Spinal cord (tissue), 10 donors: ENCODE measurements at places on chromosomes 2 and 18. TPM values are rescaled to one million over a fixed set of nuclear protein-coding genes. Genes with fewer than 3 reads are reported as not detected.

The C2orf80 gene
- total RNA-seq: 15.7 TPM

The COLEC12 gene
- total RNA-seq: 59.8 TPM

The AGAP1 gene
- total RNA-seq: 42.6 TPM

The UPP2 gene
- total RNA-seq: 1.4 TPM

The SLC23A3 gene
- 1.7 TPM for total RNA-seq

The TGFA gene
- total RNA-seq: 7.8 TPM

DNA sequence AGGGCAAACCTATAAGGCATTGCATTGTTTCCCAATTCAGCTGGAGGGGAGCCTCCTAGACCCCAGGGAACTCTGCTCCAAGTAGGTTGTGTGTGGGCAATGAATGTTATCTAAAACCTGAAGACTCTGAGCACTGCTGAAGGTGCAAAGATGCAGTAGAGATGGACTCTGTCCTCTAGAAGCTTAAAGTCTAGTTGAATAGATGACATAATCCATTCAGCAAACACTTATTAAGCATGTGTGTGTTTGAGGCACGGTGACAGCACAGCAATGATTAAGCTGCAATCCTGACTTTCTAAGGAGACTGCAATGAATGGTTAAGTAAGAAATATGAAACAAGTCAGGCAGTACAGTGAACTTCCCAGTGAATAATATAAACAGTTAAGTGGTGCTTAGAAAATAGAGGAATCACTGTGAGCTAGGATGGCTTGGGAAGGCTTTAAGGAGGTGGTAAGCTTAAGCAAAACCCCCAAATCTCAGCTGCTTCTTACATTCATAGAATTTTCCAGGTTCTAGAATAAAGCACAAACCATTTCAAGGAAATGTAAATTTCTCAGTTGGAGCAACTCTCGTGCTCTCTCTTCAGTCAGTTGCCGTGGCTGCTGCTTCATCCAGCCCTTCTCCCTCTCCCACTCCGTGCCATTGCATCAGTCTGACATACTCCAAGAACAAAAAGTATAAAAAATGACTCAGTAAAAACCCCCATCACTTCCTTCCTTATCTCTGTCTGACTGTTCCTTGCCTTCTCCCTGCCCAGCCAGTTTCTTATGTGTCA lies 19.1 kb downstream of the MXD1 start:
- DNase-seq: no peak
- H3K27me3 ChIP-seq: no peaks in the 10 kb centered on the region
- H3K4me1 ChIP-seq: peaks cover 4% of the 10 kb centered on the region
- H3K27ac ChIP-seq: no peak overlapping the region

- no peak for DNase-seq
- H3K36me3 ChIP-seq: peaks cover 25% of the 10 kb centered on the region
- H3K4me3 ChIP-seq: no peak overlapping the region
- no peak overlapping the region for H3K27ac ChIP-seq
- no peaks in the 10 kb centered on the region for H3K27me3 ChIP-seq
These were observed 47.0 kb downstream of the ARMC9 start for GRCh38 chr2:231245249-231246094.

DNA sequence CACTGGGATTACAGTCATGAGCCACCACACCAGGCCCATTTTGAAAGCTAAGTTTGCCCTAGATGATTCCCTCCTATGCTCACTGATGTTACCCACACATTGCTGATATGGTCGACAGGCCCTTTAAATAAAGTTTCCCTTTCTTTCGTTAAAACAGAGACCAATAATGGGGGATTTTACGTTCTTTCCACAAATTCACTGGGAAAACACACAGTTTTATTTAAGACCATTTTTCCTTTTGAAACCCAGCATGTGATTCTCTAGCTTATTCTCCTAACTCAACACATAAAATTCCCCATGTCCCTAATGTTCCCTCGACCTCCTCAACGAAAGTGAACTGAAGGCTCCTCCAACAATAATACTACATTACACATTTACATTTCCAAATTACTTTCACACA lies 223.2 kb downstream of the ANAPC1 start:
- H3K27ac ChIP-seq: no peak overlapping the region
- DNase-seq: no peak
- no peaks in the 10 kb centered on the region for H3K36me3 ChIP-seq
- no peak overlapping the region for H3K4me3 ChIP-seq

- H3K36me3 ChIP-seq: no peaks in the 10 kb centered on the region
- no peak overlapping the region for H3K4me3 ChIP-seq
These were observed 283.7 kb upstream of the PKDCC start for GRCh38 chr2:41764131-41764530.

DNA sequence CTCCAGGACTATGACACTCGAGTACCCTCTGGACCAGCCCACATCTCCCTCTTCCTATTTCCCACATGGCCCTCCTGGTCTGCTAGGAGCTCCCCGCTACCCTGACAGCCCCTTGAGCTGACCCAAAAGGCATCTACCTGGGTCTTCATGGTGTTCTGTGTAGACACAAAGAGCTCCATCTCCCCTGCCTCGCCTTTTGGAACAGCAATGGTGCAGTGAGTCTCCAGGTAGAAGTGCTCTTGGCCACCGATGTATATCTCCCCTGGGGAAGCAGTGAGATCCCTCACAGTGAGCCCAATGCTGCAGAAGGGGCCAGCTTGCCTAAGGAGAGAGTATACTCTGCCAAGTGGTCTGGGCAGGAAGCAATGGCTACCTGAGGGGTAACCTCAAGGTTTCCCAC lies 47.8 kb downstream of the XDH start:
- H3K27ac ChIP-seq: no peak overlapping the region
- H3K36me3 ChIP-seq: no peaks in the 10 kb centered on the region
- H3K4me3 ChIP-seq: no peak overlapping the region
- H3K4me1 ChIP-seq: no peaks in the 10 kb centered on the region
- H3K27me3 ChIP-seq: no peaks in the 10 kb centered on the region

- H3K4me1 ChIP-seq: no peaks in the 10 kb centered on the region
- no peak overlapping the region for H3K27ac ChIP-seq
- no peaks in the 10 kb centered on the region for H3K27me3 ChIP-seq
- DNase-seq: no peak
These were observed 69.5 kb downstream of the EVA1A start for GRCh38 chr2:75491129-75491753.

DNA sequence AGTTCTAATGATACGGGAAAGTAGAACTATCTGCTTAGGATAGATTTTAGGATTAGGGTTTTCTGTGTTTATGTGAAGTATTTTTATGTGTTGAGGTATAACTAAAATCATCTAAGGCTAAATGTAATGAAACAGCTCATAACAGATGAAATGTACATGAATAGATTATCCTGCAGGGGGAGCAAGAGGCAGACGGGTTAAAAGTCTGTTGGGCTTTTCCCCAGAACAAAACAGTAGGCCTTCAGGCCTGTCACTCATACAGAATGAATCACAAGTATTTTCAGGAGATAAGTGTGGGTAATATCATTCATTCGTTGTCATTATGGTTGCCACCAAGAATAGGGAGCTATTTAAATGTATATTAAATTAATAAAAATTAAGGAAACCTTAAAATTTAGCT lies 107.9 kb upstream of the IL1R2 start:
- no peak overlapping the region for H3K27ac ChIP-seq
- DNase-seq: no peak
- H3K4me3 ChIP-seq: no peak overlapping the region
- H3K4me1 ChIP-seq: no peaks in the 10 kb centered on the region

DNA sequence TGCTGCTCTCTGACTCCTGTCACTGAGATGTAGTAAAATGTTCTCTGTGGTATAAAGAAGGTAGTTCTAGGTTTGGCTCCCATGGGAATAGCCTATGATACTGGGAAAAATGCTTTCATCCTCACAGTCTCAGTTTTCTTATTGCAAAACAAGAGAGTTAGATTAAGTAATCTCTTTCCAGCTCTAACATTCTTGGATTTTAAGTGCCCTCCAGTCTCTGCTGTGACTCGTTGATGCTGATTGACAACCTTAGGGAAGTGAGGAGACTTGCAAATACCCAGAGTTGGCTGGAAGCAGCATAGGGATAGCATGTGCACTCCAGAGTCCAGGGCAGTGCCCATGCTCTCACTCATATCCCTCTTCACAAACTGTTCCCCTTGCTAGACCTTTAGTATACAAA lies 534.9 kb downstream of the SLC4A3 start:
- H3K4me1 ChIP-seq: no peaks in the 10 kb centered on the region
- H3K4me3 ChIP-seq: no peak overlapping the region
- H3K27ac ChIP-seq: no peak overlapping the region
- DNase-seq: no peak
- no peaks in the 10 kb centered on the region for H3K27me3 ChIP-seq
- no peaks in the 10 kb centered on the region for H3K36me3 ChIP-seq

GRCh38 chr18:45926691-45927090 lies 40.4 kb downstream of the EPG5 start:
- H3K27ac ChIP-seq: no peak overlapping the region
- no peaks in the 10 kb centered on the region for H3K27me3 ChIP-seq
- DNase-seq: no peak
- no peak overlapping the region for H3K4me3 ChIP-seq
- peaks cover 23% of the 10 kb centered on the region for H3K36me3 ChIP-seq

DNA sequence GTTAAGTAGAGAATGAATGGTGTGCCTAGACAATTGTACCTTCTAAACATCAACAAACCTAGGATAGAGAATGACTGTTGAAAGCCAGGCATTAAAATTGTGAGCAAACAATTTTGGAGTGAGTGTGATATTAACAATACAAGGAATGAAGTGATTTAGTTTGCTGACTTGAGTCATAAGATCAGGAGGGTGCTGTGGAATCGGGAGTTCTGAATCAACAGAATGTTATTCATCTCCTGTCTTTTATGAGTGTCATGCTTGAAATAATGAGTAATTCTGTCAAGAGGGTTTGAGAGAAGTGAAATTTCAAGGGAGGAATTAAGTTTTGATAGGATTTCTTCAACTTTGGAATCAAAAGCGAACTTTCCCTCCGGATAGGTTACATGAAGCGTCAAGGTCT lies 214.4 kb upstream of the DSEL start:
- no peak overlapping the region for H3K4me3 ChIP-seq
- DNase-seq: no peak
- no peak overlapping the region for H3K27ac ChIP-seq
- no peaks in the 10 kb centered on the region for H3K4me1 ChIP-seq

GRCh38 chr2:11458753-11459152 lies 7.2 kb downstream of the E2F6 start:
- H3K36me3 ChIP-seq: peaks cover 3% of the 10 kb centered on the region
- no peak for DNase-seq
- peaks cover 3% of the 10 kb centered on the region for H3K4me1 ChIP-seq
- H3K4me3 ChIP-seq: no peak overlapping the region
- no peak overlapping the region for H3K27ac ChIP-seq

- no peaks in the 10 kb centered on the region for H3K36me3 ChIP-seq
- no peak overlapping the region for H3K4me3 ChIP-seq
- H3K27ac ChIP-seq: no peak overlapping the region
- H3K27me3 ChIP-seq: no peaks in the 10 kb centered on the region
- H3K4me1 ChIP-seq: no peaks in the 10 kb centered on the region
These were observed 26.4 kb upstream of the NRP2 start for GRCh38 chr2:205655779-205656456.

DNA sequence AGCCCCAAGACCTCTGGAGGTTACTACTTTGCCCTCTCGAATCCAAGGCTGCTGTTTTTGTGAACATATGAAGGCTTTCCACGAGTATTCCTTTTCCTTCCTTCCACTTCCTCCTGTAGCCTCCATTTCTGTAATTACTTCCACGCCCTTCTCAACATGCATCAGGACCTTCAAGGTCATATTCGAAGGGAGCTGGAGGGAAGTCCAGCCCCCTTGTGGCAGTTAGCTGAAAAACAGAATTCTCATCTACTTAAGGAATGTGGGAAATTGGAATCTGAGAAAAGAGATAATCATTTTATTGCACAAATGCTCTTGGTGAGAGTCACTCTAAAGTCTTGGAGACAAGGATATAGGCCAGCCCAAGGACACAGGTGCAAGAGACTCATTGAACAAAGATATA lies 1000.2 kb downstream of the TDRD15 start:
- H3K27me3 ChIP-seq: no peaks in the 10 kb centered on the region
- H3K27ac ChIP-seq: no peak overlapping the region
- no peaks in the 10 kb centered on the region for H3K36me3 ChIP-seq
- DNase-seq: no peak
- H3K4me3 ChIP-seq: no peak overlapping the region

GRCh38 chr18:78758496-78758895 lies 221.1 kb upstream of the SALL3 start:
- H3K27me3 ChIP-seq: no peaks in the 10 kb centered on the region
- no peaks in the 10 kb centered on the region for H3K36me3 ChIP-seq
- no peak for DNase-seq
- H3K4me1 ChIP-seq: no peaks in the 10 kb centered on the region
- H3K27ac ChIP-seq: no peak overlapping the region
- H3K4me3 ChIP-seq: no peak overlapping the region

- no peak overlapping the region for H3K27ac ChIP-seq
- no peak overlapping the region for H3K4me3 ChIP-seq
- no peaks in the 10 kb centered on the region for H3K4me1 ChIP-seq
These were observed 92.4 kb downstream of the SOCS6 start for GRCh38 chr18:70380915-70381896.

DNA sequence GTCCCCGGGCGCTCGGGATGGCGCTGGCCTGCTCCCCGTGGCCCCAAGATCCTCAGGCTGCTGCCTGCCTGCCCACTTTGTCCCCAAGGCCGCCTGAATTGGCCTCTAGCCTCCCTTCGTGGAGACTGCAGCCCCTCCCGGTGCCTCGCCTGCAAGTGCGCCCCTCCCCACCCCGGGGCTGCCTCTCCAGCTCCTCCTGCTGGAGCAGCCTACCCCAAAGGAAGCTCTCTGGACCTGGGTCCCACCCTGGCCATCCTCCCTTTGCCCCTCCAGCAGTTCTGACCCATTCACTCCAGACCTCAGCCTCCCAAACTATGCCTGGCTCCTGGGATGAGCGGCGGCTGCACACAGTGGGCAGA lies 6.2 kb downstream of the ESPNL start:
- no peak for DNase-seq
- H3K36me3 ChIP-seq: no peaks in the 10 kb centered on the region
- no peak overlapping the region for H3K27ac ChIP-seq

GRCh38 chr18:74171910-74172606 lies 23.7 kb downstream of the TIMM21 start:
- no peaks in the 10 kb centered on the region for H3K4me1 ChIP-seq
- H3K27me3 ChIP-seq: no peaks in the 10 kb centered on the region
- no peak for DNase-seq

GRCh38 chr2:39383146-39383545 lies 53.9 kb downstream of the MAP4K3 start:
- H3K36me3 ChIP-seq: no peaks in the 10 kb centered on the region
- no peak overlapping the region for H3K4me3 ChIP-seq
- DNase-seq: no peak
- no peak overlapping the region for H3K27ac ChIP-seq

DNA sequence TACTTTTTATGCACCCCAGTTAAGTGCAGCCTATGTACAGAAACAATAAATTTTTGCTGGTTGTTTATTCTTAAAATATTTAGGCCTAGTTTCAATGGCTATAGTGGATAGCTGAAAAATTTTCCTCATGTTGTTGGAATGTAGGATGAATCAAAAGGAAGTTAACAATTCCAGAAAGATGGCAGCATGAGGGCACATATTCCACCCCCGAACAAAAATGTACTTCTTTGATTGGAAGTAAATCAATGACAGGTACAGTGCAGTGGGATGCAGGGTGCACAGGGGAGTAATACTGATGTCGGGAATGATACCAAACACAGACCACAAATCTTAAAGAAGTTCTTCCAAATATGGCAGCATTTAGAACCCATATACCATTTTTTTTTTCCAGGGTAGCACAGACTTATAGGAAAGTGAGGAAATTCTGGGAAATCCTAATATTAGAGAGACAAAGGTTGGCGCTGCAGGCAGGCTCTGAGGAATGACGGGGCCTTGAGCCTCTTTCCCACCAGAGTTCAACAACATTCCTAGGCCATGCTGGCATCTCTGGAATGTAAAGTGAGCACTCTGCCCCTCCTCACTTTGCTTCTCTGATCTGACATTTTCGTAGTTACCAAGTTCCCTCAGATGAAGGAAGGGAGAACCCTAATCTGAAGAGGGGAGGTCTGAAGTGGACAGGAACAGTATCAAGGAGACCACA lies 36.6 kb upstream of the IKZF2 start:
- no peak for DNase-seq
- H3K4me1 ChIP-seq: peaks cover 5% of the 10 kb centered on the region
- no peak overlapping the region for H3K4me3 ChIP-seq
- no peaks in the 10 kb centered on the region for H3K36me3 ChIP-seq
